ENCODE measurements at places on chromosomes 12 and 14.

DNA sequence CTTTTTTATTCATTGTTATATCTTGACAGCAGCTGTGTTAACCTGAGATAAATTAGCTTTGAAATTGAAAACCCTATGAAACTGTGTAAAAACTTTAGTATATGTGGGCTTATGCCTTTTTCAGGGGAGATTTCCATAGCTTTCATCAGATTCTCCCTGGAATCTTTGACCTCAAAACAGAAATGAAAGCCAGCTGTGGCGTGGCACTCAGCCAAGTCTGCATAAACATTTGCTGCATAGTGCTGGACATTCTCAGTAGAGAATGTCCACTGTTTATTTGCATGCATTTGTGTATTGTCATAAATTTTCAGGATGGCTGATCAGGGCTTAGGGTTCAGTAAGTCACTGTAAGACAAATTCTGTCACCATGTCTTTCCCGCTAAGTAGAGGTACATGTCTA is 115.3 kb upstream of the NAP1L1 start:
- DNase-seq: no peak

GRCh38 chr14:98580131-98580678 is 691.8 kb downstream of the BCL11B start:
- DNase-seq: no peak

DNA sequence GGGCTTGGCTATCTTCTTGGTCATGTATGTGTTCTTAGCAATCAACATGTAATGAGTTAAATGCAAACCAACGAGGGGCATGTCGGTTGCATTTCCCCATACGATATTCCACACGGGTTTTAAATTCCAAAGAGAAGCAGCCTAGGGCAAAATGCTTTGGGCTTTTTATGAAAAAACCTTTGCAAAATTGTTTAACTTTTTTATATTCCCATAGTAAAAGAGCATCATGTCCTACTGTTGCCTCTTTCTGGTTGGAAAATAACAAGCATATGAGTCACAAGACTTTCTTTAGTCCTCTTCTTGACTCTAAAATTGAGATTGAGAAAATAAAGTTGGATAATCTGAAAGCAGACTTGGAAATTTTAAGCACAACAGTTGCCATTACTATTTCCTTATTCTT is 3.8 kb upstream of the DIO2 start:
- no peak for DNase-seq

- no peak for DNase-seq
Measured at GRCh38 chr12:58919231-58920101, 838 bp downstream of the LRIG3 start.

All from D721Med (cell line).